MCF 10A (cell line): ENCODE measurements at places on chromosomes 1 and 21. TPM values are rescaled to one million over a fixed set of nuclear protein-coding genes. Genes with fewer than 3 reads are reported as not detected.
A peak's percentile ranks its signal among the peaks of the same experiment; 100 is the strongest.

The TRABD2B gene
- total RNA-seq = 0.96 and 2.6 TPM in 2 replicates

GRCh38 chr1:234842726-234843641 is 233.0 kb upstream of the IRF2BP2 start:
- no peaks in the 10 kb centered on the region for H3K27me3 ChIP-seq
- no peaks in the 10 kb centered on the region for H3K4me1 ChIP-seq
- no peaks in the 10 kb centered on the region for H3K36me3 ChIP-seq
- no peak overlapping the region for H3K4me3 ChIP-seq
- no peak overlapping the region for H3K27ac ChIP-seq
- DNase-seq = no peak

GRCh38 chr1:98327220-98327861 is 334.2 kb upstream of the SNX7 start:
- no peaks in the 10 kb centered on the region for H3K36me3 ChIP-seq
- DNase-seq = no peak
- H3K4me3 ChIP-seq = no peak overlapping the region
- H3K27ac ChIP-seq = peak overlapping the region; percentile 28

DNA sequence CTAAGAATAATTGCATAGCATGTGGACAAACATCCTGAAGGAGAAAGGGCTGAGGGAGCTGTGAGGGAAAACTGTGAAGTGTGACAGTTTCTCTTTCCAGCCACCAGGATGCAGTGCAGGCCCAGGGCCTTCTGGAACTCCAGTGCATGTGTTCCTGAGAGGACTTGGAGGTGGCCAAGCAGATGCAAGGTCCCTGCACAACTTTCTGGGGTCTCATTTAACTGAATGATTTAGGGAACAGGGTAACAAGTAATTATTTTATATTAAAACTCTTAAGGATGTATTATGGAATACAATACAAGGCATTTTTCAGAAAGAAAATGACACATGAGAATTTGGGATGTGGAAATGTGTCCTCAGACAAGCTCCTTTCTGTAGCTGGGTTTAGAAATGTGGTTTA is 61.2 kb upstream of the MCOLN3 start:
- peak; percentile 65 for DNase-seq
- no peaks in the 10 kb centered on the region for H3K36me3 ChIP-seq
- H3K27me3 ChIP-seq = no peaks in the 10 kb centered on the region
- H3K4me3 ChIP-seq = no peak overlapping the region

The KTI12 gene
- 6.5 and 7.0 TPM in 2 replicates for total RNA-seq

The SLC30A10 gene
- not detected in 2 replicates for total RNA-seq

DNA sequence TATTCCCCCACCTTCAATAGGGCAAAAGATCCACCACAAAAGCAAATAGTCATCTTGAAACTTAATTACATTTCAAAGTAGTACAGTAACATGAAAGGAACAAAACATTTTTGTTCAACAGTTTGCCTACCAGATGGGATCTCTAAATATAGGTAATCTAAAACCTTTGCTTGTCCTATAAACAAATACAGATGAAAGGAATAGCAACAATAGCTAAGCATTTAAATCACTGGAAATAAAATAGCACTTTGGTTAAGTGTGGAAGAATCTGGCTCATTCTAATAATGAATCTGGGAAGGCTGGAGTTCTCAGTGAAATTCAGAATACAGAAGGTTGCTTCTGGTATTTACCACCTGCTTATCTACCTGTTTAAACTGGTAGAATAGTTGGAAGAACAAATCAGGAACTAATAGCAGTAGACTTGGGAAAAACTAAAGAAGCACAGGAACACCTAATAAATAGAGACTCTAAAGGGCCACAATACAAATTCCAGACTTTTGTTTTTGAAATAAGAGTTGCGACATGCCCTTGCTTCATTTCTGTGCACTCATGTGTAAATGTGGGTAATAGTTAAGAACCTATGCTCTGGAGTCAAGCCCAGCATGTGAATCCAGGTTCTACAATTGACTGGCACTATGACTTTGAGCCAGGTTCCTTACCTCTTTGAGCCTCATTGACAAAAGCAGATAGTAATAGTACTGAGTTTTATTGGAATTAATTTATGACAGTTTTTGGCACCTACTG is 2.3 kb upstream of the LYPLAL1 start:
- peak; percentile 68 for DNase-seq
- no peak overlapping the region for H3K4me3 ChIP-seq
- peaks cover 1% of the 10 kb centered on the region for H3K36me3 ChIP-seq
- H3K27ac ChIP-seq = no peak overlapping the region
- peaks cover 20% of the 10 kb centered on the region for H3K4me1 ChIP-seq

DNA sequence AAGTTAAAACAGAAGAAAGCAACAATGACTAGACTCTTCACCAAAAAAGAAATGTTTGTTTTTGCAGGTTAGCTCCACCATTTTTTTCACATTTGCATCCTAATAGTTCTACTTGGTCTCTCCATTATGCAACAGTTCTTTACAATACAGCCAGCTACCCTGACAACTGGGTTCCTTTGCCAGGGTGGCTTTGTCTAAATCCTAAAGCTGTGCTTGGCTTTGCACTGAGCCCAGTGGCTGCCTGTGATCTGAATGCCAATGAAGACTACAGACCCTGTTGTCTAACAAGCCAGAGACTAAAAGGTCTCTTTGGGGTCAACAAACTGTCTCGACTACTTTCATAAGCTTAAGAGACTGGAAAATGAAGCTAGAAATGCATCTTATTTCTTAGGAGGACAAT is 112.0 kb downstream of the AKT3 start:
- no peak overlapping the region for H3K4me3 ChIP-seq
- no peak for DNase-seq
- H3K4me1 ChIP-seq = peaks cover 10% of the 10 kb centered on the region
- H3K27me3 ChIP-seq = no peaks in the 10 kb centered on the region
- H3K27ac ChIP-seq = no peak overlapping the region
- H3K36me3 ChIP-seq = no peaks in the 10 kb centered on the region

- peaks cover 70% of the 10 kb centered on the region for H3K27me3 ChIP-seq
- no peaks in the 10 kb centered on the region for H3K36me3 ChIP-seq
- no peak for DNase-seq
These were observed 56.0 kb upstream of the PLXNA2 start for GRCh38 chr1:208300084-208300770.

The SLC50A1 gene
- total RNA-seq = 91.2 and 97.8 TPM in 2 replicates

The DYNLT5 gene
- total RNA-seq = not detected in 2 replicates

GRCh38 chr1:26075421-26076144 is 8.2 kb upstream of the TRIM63 start:
- no peaks in the 10 kb centered on the region for H3K36me3 ChIP-seq
- H3K27ac ChIP-seq = no peak overlapping the region
- H3K27me3 ChIP-seq = peaks cover 38% of the 10 kb centered on the region
- no peak for DNase-seq
- H3K4me3 ChIP-seq = no peak overlapping the region

- no peaks in the 10 kb centered on the region for H3K27me3 ChIP-seq
- H3K36me3 ChIP-seq = no peaks in the 10 kb centered on the region
- H3K4me1 ChIP-seq = peaks cover 11% of the 10 kb centered on the region
- no peak for DNase-seq
- H3K27ac ChIP-seq = no peak overlapping the region
- no peak overlapping the region for H3K4me3 ChIP-seq
These were observed 321.7 kb upstream of the PLXNA2 start for GRCh38 chr1:208565756-208566440.

DNA sequence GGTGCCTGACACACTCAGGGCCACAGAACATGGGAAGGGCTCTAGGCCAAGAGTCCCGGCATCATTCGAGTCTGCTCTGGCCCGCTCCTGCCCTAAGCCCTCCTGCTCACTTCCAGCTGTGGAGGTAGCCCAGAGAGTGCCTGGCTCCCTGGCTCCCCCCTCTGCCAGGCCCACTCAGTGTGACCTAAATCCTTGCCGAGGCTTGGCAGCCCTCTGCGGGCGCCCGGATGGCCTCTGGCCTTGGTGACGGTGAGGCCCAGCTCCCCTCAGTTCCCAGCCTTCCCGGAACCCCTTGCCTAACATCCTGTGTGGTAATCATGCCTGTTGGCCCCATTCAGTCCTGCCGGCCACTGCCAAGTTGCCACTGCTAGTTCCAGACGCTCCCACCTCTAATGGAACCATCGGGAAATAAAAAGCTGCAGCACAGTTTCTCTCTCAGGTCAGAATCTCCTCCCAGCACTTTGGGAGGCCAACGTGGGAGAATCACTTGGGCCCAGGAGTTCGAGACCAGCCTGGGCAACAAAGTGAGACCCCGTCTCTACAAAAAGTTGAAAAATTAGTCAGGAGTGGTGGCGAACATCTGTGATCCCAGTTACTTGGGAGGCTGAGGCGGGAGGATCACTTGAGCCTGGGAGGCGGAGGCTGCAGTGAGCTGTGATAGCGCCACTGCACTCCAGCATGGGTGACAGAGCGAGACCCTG is 1.2 kb upstream of the H6PD start:
- peaks cover 5% of the 10 kb centered on the region for H3K36me3 ChIP-seq
- H3K27ac ChIP-seq = no peak overlapping the region
- H3K4me3 ChIP-seq = peak overlapping the region; percentile 79
- peak; percentile 99 for DNase-seq
